Progenitor cell of endocrine pancreas (in vitro differentiated cells): ENCODE measurements at places on chromosomes 5 and 9. TPM values are rescaled to one million over a fixed set of nuclear protein-coding genes. Genes with fewer than 3 reads are reported as not detected.

DNA sequence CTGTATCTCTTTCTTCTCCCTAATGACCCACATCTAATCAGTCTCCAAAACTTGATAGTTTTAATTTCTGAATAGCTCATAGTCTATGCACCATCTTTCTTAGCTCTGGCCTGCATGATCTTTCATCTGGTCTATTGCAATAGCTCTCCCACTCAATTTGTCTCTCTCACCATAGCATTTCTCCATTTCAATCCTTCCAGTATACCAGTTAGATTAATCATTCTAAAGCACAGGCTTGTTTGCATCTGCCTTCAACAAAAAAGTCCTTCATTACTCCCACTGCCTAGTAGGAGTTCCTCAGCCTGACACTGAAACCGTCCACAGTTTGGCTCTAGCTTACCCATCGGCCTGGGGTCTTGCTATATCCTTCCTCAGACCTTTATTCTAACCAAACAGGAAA lies 344.9 kb downstream of the ENC1 start:
- H3K4me3 ChIP-seq, result no peak overlapping the region
- H3K27me3 ChIP-seq, result peaks cover 3% of the 10 kb centered on the region
- no peaks in the 10 kb centered on the region for H3K4me1 ChIP-seq

- peaks cover 39% of the 10 kb centered on the region for H3K27me3 ChIP-seq
- no peak for DNase-seq
- no peak overlapping the region for H3K27ac ChIP-seq
- no peak overlapping the region for H3K4me3 ChIP-seq
- H3K36me3 ChIP-seq, result no peaks in the 10 kb centered on the region
- peaks cover 1% of the 10 kb centered on the region for H3K4me1 ChIP-seq
Observed at GRCh38 chr9:21392270-21392669, 7.1 kb upstream of the IFNA2 start.

GRCh38 chr5:40413743-40414142 lies 266.0 kb upstream of the PTGER4 start:
- H3K27me3 ChIP-seq, result no peaks in the 10 kb centered on the region
- no peak overlapping the region for H3K4me3 ChIP-seq
- H3K36me3 ChIP-seq, result no peaks in the 10 kb centered on the region

GRCh38 chr9:106922026-106922425 lies 59.1 kb downstream of the ZNF462 start:
- H3K4me3 ChIP-seq, result peak overlapping the region; percentile 61
- H3K27me3 ChIP-seq, result no peaks in the 10 kb centered on the region
- peaks cover 54% of the 10 kb centered on the region for H3K36me3 ChIP-seq
- peak overlapping the region; percentile 99 for H3K27ac ChIP-seq

COL15A1 gene
- not detected in 2 replicates for total RNA-seq

GHR gene
- 5.6 and 6.6 TPM in 2 replicates for total RNA-seq

TSLP gene
- not detected in 2 replicates for total RNA-seq
